GOT3 (cell line): ENCODE measurements at places on chromosomes 11 and 22.

- no peak for DNase-seq
Measured at GRCh38 chr22:31637447-31637890, 24.5 kb downstream of the PISD start.

- no peak for DNase-seq
Measured at GRCh38 chr11:117871160-117871559, 5.3 kb downstream of the FXYD6 start.

- DNase-seq = no peak
Measured at GRCh38 chr22:46173152-46173551, 22.8 kb downstream of the PPARA start.

DNA sequence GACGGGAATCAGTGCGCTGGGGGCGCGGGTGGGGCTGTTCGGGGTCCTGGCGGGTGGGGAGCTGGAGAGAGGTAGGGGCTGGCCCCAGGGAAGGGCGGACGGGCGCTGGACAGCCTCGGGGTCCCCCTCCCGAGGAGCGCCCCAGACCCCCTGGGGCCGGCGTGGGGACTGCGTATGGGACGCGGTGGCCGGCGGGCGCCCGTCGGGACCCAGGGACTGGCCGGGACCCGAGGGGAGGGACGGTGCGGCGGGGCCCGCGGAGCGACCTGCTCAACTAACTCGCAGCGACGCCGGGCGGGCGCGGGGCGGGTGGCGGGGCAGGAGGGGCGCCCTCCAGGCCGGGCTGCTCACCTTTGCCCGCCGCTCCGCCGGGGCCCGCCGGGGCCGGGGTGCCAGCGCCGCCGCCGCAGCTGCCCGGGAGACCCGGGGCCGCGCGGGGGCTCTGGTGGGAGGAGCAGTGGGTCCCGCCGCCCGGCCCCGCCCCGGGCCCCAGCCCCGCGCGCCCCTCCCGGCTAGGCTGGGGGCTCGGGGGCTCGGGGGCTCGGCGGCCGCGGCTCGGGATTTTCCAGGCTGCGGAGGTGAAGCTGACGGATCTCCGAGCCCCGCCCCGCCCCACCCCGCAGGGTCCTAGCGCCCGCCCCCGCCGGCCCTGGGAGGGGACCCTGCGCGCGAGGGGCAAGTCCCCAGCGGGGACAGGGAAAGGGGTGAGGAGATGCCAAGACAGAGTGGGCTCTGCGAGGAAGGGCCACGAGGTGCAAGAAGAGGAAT lies 12.3 kb downstream of the STARD10 start:
- no peak for DNase-seq

DNA sequence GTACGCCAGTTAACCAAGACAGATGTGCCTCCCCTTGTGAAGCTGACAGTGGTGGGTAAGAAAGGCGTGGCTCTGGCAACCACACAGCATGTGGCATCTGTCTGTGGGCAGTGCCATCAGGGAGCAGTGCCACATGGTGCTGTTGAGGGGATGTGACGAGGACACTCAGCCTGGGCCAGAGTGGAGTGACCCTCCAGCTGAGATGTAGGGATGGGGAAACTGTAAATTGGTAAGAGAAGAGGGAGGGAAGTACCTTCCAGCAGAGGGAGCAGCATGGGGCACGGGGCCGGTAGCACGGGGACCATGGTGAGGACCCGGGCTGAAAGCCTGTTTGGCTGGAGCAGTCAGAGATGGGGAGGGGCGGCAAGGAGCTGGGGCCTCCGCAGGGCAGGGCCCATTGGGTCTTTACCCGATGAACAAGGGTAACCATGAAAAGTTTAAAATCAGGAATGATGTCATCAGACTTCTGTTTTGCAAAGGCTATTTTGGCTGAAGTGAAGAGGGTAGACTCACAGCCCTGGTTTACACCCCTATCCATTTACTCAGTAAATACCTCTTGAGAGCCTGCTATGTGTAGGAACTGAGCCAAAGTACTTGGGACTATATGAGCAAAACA lies 10.4 kb downstream of the TMPRSS6 start:
- DNase-seq = no peak

GRCh38 chr22:37563153-37564081 lies 3.1 kb downstream of the CDC42EP1 start:
- peak; percentile 27 for DNase-seq

- no peak for DNase-seq
Measured at GRCh38 chr11:75891947-75892739, 77.1 kb downstream of the UVRAG start.

DNA sequence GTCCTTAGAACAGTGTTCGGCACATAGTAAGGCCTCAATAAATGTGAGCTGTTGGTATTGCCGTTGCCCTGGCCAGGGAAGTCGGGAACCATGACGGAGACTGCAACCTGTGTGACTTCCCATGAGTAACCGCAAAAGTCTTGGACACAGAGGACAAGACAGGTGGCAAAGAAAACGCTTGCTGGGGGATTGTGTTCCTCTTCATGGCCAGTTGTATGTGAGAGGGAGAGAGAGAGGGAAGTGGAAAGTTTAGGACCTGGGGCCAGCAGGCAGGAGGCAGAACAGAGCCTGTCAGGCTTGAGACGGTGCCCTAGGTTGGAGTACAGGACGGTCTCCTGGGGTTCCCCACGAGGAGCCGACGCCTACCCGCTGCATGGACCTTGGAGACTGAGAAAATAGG lies 90.2 kb downstream of the CEP164 start:
- DNase-seq = no peak
